ENCODE measurements at places on chromosomes 2 and 18.

DNA sequence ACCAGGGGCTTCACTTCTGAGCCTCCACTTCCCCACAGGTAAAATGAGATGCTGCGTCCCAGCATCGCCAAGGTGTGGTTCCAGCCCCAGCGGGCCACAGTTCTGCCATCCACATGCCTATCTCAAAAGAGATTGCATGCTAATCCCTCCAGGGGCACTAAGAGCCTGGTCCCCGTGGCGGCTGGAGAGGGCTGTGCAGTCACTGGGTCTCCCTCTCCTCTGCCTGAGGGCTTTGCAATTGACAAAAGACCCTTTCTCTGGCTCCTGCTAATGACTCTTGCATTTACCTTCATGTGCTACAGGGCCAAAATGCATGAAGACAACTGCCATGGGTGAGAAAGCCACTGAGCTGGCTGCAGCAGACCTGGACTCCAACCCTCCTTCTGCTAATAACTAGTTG is 18.5 kb downstream of the ZBTB7C start:
- DNase-seq = no peak

GRCh38 chr2:71919708-71920107 is 228.0 kb downstream of the CYP26B1 start:
- no peak for DNase-seq

GRCh38 chr2:92073036-92073814 is 2798.0 kb upstream of the TEKT4 start:
- no peak for DNase-seq

DNA sequence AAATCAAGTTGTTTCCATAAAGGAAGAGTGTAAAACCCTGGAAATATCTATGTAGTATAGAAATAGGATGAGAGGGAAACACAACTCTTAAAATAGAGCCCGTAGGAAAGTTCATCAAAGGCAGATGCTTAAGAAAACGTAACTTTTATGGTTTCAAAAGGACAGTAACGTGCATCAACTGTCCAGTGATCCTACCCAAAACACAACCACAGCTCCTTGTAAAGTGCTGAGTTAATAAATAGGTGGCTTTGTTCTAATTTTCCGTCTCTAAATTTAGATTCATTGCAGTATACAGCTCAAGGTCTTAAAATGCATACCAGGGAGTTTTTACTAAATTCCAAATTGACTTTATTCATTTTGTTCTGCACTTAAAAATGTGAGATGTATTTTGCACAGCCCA is 282.1 kb upstream of the ID2 start:
- DNase-seq = no peak

DNA sequence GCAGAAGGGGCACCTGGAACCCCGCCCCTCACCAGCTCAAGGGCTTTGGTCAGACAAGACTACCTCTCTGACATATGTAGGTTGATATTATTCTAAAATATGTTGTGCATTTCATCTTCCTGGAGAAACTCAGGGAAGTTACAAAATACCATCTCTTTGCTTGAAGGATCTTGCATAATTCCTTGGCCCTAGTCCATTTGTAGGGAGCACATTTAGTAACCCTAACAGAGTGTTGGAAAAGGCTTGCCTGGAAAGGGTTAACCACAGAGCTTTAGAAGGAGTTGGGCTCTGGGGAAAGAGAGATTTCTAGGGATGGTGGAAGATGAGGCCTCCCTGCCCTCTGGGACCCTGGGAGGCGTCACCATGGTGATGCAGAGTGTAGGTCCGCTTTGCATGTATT is 143.0 kb upstream of the SLC1A4 start:
- no peak for DNase-seq

- DNase-seq = no peak
Measured at GRCh38 chr2:45006041-45006941, 3.0 kb downstream of the SIX2 start.

- DNase-seq = no peak
Measured at GRCh38 chr2:173934895-173935294, 30.3 kb downstream of the SP3 start.

DNA sequence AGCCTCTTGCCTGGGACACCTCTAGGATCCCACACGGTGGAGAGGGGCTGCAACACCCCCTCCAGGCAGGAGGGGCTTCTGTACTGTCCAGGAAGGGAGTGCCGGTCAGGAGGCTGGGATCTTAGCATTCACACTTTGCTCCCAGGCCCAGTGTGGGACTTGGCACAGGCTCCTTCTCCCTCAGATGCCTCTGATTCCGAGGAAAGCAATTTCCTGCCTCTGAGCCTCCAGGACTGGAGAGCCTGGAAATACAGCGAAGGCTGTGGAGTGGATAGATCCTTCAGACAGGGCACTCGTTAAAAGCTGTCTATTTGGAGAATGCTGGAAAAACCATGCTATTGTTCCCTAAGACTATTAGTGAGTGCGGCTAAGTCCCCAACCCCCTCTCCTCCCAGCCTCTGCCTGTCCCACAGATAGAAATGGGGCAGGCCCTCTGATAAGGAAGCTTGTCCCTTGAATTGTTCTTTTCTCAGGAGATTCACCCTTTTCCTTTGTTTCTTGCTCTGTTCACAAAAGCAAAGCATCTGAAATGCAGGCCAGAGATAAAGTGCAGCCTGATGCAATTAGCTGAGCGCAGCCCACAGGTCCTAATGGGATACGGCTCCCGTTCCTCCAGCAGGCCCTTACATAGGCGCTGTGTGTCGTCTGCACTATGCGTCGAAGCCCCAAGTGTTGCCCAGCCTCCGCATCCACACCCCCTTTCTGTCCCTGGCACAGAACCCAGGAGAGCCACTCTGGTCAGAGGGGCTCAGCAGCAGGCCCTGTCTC is 252.2 kb downstream of the KLHL29 start:
- no peak for DNase-seq

DNA sequence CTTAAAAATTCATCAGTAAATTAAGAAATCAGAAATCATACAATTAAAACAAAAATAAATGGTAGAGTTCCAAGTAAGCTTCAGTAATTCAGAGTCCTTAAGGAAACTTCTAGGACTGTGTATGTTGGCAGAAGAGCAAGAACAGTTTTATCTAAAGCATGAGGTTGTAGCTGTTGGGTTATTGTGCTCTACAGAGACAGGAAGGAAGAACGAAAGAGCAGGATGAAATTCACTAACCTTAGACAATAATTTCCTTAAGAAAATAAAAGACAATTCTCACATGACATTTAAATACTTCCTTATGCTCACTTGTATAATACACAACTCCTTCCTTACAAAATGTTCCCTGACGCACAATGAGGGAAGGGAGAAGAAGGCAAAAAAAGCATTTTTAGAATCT is 133.4 kb downstream of the STK39 start:
- DNase-seq = no peak

- no peak for DNase-seq
Measured at GRCh38 chr18:64919971-64920570, 771.2 kb upstream of the LINC00305 start.

GRCh38 chr2:234971496-234971895 is 19.7 kb downstream of the SH3BP4 start:
- no peak for DNase-seq

DNA sequence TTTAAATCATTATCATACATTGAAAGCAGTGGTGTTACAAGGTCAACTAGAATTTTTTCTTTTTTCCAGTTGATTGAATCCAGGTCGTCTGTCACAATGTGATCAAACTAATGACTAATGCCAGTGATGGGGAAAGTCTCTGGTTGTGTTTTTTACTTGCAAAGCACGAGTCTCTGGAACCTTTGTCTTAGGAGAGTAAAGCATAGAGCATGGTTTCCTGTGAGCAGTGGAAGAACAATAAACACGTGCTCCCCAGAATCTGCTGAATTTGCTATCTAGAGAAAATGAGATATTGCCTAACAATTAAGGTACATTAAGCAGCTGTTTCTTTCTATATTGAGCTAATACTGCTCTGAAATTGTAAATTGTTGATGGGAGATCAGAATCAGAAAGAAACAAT is 1332.4 kb upstream of the TMEFF2 start:
- no peak for DNase-seq

GRCh38 chr2:194014639-194015038 is 1642.4 kb upstream of the SLC39A10 start:
- DNase-seq = no peak

DNA sequence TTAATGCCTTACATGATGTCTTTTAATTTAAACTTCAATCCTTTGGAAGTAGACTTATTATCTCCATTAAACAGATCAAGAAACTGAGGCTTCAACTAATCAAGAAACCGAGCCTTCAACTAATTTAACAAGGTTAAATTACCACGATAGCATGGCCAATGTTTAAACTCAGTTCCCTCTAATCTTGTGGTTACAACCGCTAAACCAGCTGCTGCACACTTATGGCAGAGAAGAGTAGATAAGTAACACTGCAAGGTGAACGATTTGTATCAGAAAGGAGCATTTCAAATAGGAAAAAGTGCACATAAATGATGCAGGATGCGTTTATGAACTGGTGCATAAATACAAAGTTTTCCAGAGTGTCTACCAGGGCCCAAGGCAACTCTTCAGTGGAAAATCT is 144.6 kb upstream of the CAVIN2 start:
- no peak for DNase-seq

DNA sequence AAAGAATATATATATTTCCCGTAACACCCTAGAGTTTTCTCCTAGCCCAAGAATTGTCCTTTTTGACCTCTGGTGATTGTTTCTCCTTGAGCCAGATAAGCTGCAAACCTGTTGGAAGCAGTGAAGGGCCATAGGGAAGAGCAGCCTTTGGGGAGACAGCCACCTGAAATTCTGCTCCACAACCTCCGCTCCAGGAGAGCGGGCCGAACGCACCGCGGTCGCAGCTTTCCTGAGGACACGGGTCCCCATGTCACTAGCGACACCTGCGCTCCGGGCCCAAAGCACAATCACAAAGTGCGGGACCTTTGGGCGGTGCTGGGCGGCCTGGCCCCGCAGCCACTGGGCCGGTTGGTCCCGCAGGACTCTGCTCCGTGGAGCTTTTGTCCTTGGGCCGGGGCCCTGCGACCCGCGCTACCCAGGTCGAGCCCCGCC is 557 bp upstream of the DSG2 start:
- no peak for DNase-seq

DNA sequence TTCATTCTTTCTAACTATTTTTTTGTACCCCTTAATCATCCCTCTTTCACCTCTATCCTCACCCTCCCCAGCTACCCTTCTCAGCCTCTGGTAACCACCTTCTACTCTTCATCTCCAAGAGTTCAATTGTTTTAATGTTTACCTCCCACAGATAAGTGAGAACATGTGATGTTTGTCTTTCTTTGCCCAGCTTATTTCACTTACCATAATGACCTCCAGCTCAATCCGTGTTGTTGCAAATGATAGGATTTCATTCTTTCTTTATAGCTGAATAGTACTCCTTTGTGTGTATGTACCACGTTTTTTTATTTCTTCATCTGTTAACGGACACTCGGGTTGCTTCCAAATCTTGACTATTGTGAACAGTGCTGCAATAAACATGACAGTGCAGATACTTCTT is 22.1 kb upstream of the TMEM37 start:
- DNase-seq = no peak

GRCh38 chr2:40281021-40281940 is 170.6 kb downstream of the SLC8A1 start:
- DNase-seq = no peak

- DNase-seq = peak; percentile 97
Measured at GRCh38 chr18:3397031-3397750, 52.8 kb upstream of the TGIF1 start.

DNA sequence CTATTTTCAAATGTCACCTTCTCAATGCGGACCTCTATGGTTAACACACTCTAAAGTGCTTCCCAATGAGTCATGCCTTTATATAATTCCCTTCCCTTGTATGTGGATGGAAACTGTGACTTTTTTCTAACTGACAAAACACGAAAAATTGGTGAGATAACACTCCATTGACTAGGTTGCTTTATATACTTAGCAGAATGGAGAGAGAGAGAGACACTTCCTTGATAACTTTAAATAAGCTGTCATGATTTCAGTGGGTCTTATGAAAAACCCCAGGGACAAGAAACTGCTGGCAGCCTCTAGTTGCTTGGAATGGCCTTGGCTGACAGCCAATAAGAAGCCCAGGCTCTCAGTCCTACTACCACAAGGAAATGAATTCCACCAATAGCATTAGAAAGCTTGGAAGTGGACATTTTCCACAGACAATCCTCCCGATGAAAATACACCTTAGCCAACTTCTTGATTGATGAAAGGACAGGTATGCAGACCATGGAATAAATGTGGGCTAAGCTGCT is 322.2 kb downstream of the ZNF804A start:
- no peak for DNase-seq

DNA sequence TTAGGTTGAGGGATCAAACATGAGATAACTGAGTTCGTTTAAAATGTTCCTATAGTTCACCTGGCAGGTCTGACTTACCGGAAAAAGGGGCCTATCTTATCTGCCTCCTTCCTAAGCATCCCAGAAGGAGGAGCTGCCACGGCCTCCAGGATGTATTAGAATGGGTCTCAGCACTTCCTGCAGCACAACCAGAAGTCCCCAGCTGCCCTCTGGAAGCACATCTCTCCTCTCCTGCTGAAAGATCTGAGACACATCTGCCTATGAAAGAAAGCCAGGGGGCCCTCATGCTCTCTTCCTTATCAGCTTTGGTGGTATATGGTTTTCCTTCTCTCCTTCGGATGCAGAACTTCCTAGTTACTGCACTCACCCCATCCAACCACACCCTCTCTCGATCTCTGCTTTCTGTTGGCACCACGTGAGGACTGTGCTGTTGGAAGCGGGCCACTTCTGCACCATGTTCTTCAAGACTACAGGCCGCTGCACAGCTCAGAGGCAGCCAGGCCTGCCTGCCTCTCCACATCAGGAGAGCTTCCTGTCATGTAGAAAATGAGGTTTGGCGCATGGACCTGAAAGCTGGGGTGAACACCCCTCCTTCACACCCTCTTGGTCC is 6.5 kb downstream of the IGFBP5 start:
- DNase-seq = no peak

DNA sequence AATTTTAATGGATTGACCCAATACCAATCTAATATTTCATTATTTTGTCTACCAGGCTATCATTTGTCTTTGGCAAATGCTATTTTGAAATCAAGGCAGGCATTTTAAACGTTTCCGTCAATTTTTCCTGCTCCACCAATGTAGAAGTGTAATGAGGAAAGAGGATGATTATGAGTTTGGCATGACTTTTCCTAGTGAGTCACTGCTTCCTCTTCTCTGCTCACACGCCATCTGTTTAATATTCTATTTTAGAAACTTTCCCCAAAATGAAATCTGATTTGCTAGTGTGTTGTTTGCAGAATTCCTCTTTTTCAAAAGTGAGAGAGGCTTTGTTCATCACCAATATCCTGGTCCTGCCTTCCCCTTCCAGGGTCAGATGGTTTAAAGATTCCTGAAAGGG is 42.5 kb upstream of the PID1 start:
- peak; percentile 15 for DNase-seq

DNA sequence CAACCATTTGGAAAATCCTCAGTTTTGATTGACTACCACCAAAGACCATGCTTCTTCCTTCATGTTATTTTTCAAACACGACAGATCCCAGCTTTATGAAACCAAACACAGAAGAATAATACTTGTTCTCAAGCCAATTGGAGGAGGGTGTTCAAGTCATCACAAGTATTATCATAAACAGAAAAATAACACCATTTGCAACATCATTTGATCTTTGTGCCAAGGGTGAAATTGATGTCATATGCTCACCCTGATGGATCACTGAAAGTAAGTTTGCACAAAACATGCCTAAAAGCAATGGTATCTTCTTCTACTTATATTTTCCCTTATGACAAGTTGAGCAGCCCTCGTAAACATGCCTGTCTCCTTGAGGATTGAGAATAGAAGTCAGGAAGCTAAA is 448.0 kb upstream of the ZEB2 start:
- DNase-seq = no peak

- peak; percentile 42 for DNase-seq
Measured at GRCh38 chr2:187878112-187878511, 323.9 kb upstream of the TFPI start.

- no peak for DNase-seq
Measured at GRCh38 chr2:143632751-143633374, 503.6 kb downstream of the ARHGAP15 start.

GRCh38 chr2:119352357-119352756 is 14.3 kb downstream of the C2orf76 start:
- DNase-seq = no peak

Data from hippocampal formation (tissue), 2 donors.